ENCODE measurements at places on chromosomes 1 and 21.

DNA sequence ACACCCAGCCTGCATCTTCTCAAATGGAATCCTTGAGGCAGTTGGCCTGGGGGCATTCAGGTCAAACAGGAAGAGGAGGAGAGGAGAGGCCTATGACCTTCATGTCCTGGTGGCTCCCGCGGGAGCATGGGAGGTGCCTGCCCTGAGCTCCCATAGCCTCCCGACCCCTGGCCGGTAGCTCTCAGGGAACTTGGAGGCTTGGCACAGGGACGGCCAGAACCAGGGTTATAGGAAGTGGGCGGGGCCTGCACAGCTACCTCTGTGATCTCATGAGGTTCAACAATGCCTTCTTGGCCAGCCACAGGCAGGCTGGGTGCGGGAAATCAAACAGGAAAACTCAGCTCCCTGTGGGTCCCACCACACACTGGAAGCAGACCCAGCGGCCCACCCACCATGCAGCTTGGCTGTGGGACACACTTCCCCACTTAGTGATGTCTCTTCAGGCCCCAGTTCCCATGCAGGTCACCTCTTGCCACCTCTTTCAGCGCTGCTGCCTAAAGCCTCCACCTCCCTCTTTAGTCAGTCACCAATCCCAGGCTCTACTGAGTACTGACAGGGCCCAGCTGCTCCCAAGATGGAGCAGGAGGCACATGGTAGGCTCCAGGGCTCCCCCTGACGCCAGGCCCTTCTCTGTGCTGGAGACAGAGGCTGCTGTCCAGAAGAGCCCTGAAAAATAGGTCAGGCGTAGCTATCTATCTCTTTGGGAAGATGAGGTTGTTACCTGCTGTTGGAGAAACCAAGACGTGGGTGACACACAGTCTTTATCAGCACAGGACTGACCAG lies at the start of gene SLFNL1:
Gene SLFNL1, minus strand, starts transcription at position 200 of the 783 bp plus-strand sequence. CDS start 1,065 bp downstream, outside the sequence.
- DNase-seq: no peak

- peak; percentile 72 for DNase-seq
Measured at GRCh38 chr1:62241371-62242131, 46.9 kb downstream of the L1TD1 start.

GRCh38 chr1:62407398-62408009 lies 29.3 kb upstream of the USP1 start:
- peak; percentile 25 for DNase-seq

- no peak for DNase-seq
Measured at GRCh38 chr1:1272341-1273208, 1.1 kb downstream of the UBE2J2 start.

DNA sequence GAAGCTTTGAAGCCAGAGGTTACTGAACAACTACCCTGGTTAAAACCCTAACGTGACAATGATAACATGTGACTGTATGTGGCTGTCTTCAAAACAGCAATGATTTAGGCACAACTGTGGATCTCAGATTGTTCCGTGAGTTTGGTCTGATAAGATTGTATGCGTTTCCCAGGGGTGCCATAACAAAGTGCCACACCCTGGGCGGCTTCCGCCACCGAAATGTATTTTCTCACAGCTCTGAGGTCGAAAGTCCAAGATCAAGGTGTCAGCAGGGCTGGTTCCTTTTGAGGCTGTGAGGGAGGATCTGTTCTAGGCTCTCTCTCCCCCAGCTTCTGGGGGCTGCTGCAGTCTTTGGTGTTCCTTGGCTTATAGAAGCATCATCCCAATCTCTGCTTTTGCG lies 29.5 kb upstream of the ERG start:
- no peak for DNase-seq

GRCh38 chr1:201713086-201713810 lies 115.7 kb upstream of the IPO9 start:
- no peak for DNase-seq

- DNase-seq: no peak
Measured at GRCh38 chr1:202158810-202159533, 1.4 kb downstream of the PTPN7 start.

- DNase-seq: no peak
Measured at GRCh38 chr21:44520326-44521300, 19.4 kb downstream of the KRTAP10-1 start.

GRCh38 chr1:76868154-76868882 lies 1.0 kb downstream of the ST6GALNAC5 start:
- no peak for DNase-seq

- no peak for DNase-seq
Measured at GRCh38 chr1:94688646-94689045, 131.5 kb upstream of the SLC44A3 start.

DNA sequence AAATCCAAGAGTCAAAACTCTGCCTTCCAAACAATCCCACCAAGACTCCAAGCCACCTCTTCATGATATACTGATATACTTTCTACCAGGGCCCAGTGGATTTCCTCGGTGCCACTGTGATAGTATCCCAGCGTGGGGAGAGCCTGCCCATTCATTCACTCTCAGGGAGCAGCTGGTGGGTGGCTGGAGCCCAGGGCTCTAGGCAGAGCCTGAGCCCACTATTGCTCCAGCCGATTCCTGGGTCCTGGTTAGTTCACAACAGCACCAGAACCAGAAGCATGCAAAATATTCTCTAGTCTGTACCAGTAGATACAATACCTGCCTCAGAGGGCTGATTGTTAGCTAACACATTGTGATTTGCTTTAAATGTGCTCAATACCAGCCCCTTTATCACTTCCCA lies 831 bp downstream of the CSRP1 start:
- no peak for DNase-seq

- no peak for DNase-seq
Measured at GRCh38 chr1:41547781-41548560, 63.5 kb upstream of the EDN2 start.

DNA sequence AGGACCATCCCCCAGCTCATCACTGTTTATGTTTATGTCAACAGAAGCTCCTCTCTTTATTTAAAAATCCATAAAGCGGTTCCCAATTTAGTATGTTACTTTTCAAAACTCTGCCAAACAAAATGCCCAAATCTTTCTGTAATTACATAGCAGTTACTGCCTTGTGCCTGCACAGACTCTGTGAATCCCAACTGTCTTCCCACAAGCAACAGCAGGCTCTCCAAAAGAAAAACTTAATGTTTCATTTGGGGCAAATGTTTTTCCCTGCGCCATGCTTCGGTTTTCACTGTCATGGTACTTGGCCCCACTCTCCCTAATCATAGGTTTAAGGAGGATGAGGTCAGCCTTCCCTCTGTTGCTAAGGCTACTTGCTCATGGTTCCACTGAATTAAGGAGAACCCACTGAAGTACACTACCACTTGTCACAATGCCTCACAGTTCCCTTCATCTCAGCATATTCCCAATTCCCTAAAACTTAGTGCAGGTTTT lies 4.6 kb downstream of the COLGALT2 start:
- no peak for DNase-seq

- no peak for DNase-seq
Measured at GRCh38 chr1:38053416-38054091, 7.0 kb upstream of the POU3F1 start.

- DNase-seq: no peak
Measured at GRCh38 chr1:25527226-25527846, 16.1 kb upstream of the LDLRAP1 start.

DNA sequence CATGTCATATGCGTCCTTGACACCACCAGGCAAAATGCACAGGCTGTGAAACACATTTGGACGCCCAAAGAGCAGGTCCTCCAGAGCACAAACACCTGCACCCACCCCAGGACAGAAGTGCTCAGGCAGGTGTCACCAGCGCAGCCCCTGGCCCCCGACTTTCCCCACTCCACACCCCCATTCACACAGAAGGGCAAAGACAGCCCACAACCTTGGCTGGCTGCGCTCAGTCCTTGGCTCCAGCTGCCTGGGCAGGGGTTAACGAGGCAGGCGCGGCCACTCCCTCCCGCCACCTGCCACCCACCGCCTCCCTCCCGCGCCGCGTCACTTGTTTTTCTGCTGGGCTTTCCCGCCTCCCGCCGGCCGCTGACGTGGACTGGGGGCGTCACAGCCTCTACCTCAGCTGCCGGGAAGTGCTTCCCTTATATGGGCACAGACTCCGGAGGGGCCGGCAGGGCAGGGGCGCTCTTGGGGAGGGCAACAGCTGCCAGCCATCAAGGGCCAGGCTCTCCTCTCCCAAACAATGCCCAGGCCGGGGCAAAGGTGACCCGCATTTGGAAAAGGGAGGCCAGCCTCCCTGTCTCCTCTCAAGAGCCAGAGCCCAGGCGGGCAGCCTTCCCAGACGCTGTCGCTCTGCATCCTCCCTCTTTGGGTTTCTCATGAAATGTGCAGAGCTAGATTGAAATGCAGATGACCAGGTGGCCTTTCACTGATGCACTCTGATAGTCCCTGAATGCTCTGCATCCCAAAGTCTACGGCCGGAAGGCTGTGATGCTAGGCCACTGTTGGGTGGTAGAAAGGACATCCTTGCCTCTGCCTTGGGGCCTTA lies 14.8 kb upstream of the BTG2 start:
- DNase-seq: peak; percentile 86

GRCh38 chr1:154012129-154012528 lies 21.6 kb downstream of the RPS27 start:
- no peak for DNase-seq

DNA sequence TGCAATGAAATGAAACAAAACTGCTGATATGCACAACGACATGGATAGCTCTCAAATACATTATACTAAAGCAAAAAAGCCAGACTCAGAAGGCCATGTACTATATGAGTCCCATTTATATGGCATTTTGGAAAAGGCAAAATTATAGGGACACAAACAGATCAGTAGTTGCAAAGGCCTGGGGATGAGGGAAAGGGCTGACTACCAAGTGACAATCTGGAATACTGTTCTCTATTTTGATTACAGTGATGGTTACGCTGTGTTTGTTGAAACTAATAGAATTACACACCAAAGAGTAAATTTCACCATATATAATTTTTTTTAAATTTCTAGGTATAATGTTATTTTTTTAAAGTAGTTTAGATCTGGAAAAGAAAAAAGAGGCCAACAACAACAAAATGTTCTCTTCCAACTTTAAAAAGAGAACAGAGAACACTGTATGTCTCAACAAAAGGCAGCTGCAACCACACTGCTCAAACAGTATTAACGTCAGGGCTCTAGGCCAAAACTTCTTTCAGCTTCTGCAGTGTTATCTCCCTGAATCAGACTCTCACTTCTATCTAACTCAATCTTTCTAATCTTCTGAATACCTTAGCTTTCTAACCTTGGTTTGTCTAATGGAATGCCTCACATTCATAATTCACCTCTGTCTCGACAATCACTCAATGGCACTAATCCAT lies 75.8 kb downstream of the FOXJ3 start:
- no peak for DNase-seq

GRCh38 chr21:40631211-40631610 lies 215.7 kb downstream of the DSCAM start:
- no peak for DNase-seq

DNA sequence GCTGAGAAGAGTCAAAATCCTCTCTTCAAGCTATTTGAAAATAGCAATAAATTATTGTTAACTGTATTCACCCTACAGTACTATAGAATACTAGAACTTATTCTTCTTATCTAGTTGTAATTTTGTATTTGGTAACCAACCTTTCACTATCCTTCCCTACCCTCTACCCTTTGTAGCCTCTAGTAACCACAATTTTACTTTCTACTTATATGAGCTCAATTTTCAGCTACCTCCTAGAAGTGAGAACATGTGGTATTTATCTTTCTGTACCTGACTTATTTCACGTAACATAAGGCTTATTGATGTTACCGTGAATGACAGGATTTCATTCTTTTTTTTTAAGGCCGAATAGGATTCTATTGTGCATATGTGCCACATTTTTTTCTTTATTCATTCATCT lies 30.0 kb downstream of the ZC3H11B start:
- DNase-seq: no peak

DNA sequence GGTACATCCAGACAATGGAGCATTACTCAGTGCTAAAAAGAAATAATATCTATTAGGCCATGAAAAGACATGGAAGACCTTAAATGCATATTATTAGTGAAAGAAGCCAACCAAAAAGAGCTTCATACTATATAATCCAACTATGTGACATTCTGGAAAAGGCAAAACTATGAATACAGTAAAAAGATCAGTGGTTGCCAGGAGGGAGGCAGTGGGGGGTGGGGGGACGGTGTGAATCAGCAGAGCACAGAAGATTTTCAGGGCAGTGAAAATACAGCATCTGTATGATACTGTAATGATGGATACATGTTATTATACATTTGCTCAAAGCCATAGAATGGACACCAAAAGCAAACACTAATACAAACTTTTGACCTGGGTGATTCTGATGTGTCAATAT lies 339.4 kb upstream of the SNX7 start:
- no peak for DNase-seq

GRCh38 chr1:51877434-51878307 lies 856 bp downstream of the NRDC start:
- no peak for DNase-seq
